NCI-H524 (cell line): ENCODE measurements at places on chromosomes 13 and 19.

- DNase-seq = peak; percentile 6
These were observed 492.9 kb downstream of the PCDH20 start for GRCh38 chr13:60922576-60923231.

DNA sequence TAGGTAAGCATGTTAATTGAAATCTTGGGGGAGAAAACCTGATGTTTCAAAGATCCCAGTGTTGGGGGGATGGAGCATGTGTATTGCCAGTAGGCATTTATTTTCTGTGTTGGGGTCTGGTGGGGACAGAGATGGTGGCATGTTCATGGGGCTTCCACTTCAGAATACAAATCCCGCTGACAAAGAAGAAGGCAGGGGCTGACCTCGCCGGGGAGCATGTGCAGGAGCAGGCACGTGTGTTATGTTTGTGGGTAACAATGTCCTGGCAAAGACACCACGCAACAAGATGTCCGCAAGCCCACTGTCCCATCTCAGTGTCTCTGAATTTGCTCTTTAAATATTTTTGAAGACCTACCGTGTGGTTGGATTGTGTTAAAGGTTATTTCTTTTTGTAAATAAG is 164.5 kb downstream of the TEX29 start:
- no peak for DNase-seq

DNA sequence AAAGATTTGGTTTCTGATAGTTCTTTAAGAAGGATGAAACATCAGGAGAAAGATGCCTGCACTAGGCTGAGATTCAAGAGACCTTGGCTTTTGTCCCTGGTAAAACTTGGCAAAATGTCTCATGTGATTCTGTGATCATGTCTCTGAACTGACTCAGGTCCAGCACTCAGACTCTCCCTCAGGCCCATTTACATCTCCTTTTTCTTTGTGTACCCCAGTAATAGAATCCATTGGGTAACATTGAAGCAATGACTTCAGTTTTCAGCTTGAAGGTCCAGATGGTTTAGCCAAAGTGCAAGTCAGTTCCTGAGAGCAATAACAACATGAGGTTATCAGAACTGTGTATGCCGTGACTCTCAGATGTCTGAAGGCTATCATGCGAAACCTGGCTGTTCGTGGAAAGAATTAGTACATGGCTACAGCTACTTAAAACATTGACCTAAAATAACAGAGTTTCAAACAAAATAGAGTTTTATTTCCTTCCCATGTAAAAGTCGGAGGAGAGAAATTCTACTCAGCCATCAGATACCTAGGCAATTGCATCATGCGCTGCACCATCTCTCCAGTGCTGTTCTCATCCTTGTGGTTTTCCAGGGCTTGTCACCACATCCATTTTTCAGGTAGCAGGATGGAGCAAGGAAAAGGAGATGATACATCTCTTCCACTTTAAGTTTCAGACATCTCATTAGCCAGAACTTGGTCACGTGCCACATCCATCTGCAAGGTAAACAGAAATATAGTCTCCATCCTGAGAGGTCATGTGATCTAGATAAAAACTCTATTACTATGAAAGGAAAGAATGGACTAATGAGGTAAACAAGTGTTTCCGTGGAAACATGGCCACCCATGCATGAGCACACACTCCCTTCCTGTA is 117.3 kb downstream of the POSTN start:
- DNase-seq = no peak

DNA sequence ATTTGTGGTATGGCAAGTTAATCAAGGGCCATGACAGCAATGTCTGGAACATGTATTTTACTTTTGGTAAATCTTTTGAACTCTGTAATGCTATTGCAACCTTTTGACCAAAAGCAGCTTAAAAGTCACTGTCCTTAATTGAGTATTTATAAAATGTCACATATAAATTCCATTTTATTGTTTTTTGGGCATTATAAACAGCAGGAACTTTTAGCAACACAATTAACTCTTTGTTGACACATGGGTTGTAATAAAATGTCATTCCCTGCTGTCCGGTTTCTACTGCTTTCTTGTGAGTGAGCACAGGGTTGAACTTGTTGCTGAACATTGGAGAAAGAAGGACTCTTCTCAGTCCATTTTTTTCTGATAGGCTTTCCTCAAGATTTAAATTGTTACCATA is 1923.1 kb downstream of the PCDH9 start:
- no peak for DNase-seq

GRCh38 chr13:24196593-24197197 is 36.2 kb downstream of the SPATA13 start:
- DNase-seq = no peak

GRCh38 chr13:59774491-59774971 is 389.2 kb downstream of the DIAPH3 start:
- no peak for DNase-seq

GRCh38 chr19:15091918-15092753 is 10.1 kb downstream of the OR1I1 start:
- peak; percentile 13 for DNase-seq

- no peak for DNase-seq
These were observed 163.9 kb downstream of the TEX29 start for GRCh38 chr13:111484141-111484925.
